ENCODE measurements at places on chromosomes 4 and X.

GRCh38 chr4:1718095-1718850, 2.9 kb downstream of the TMEM129 start:
- DNase-seq, result no peak

- DNase-seq, result no peak
These were observed 717.6 kb upstream of the HS3ST1 start for GRCh38 chr4:12146339-12146738.

DNA sequence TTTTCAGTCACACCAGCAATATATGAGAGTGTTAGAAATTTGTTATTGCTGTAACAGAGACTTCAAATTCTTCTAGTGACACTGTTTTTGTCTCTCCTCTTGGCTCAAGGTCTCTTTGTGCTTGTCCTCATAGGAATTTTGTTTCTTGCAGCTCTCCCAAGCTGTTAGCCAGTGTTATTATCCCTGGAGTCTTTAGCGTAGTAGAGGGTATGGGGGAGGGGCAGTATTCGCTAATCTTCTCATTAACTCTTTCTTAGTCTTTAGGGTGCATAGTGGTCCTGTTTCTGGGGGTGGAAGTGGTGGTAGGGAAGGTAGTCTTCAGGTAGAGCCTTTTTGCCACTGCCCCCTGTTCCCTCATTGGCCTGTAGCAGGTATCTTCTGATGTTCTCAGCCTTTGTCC, 79.4 kb downstream of the JADE3 start:
- no peak for DNase-seq

DNA sequence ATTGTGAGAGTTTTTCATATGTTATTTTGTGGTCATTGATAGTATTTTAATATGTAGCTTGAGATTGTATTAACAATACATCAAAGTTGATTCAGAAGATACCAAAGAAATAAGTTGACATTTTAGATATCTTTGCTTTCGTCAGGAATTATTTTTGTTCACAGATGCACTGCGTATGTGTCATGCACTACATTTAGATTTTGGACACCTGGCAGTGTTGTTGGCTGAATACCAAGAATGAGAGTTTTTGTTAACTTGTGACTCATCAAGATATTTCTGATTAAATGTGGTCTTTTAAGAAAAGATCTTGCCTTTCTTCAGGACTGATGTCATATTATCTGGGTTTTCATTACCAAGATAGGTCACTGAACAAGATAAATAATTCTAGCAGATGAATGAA, 633.4 kb downstream of the CENPC start:
- no peak for DNase-seq

- peak; percentile 55 for DNase-seq
These were observed 370.7 kb downstream of the GPAT3 start for GRCh38 chr4:83906561-83906960.

DNA sequence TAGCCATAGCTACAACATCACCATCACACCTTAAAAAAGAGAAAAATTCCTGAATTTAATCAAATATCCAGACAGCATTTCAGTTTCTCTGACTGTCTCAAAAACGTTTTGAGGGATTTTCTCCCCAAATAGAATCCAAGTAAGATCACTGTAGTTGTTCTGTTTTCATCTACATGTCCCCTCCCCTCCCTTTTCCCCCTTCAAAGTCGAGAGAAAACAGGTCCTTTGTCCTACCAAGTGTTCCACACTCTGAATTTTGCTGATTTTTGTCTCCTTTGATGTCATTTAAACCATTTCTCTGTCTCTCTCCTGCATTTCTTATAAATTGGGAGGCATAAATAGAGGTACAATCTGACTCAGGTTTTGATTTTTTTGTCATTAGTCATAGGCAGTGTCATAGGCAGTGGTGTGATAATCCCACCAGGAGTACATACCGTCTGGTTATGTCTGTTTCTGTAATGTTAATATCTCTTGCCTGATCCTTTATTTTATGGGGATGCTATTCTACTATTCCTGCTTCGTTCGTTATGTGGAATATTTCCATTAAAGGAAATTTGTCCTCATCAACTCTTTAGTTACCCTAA, 348.6 kb downstream of the PTTG2 start:
- peak; percentile 31 for DNase-seq

DNA sequence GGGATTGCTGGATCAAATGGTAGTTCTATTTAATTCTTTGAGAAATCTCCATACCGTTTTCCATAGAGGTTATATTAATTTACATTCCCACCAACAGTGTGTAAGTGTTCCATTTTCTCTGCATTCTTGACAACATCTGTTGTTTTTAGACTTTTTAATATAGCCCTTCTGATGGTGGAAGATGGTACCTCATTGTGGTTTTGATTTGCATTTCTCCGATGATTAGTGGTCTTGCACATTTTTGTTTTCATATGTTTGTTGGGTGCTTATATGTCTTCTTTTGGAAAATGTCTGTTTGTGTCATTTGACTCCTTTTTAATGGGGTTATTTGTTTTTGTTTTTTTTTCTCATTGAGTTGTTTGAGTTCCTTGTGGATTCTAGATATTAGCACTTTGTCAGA, 75.3 kb upstream of the PUDP start:
- no peak for DNase-seq

GRCh38 chrX:121570072-121570841, 522.8 kb downstream of the GLUD2 start:
- DNase-seq, result no peak

GRCh38 chr4:134668237-134668636, 466.6 kb upstream of the PABPC4L start:
- no peak for DNase-seq

DNA sequence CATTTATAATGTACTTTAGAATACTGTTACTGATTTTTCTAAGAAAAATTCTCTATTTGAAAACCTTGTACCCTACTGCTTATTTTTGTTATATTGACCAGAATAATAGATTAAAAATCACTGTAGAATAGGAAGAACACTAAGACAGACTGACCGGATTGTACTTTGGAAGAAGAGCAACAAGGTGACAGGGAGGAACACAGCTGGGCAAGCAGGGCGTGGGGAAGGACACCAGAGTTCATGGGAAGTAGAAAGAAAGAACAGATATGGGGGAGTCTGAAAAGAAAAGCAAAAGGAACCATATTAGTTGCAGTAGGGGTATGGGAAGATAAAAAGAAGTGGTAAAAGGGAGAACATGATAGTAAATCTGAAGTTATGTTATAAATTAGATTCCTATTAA, 38.6 kb downstream of the TXK start:
- DNase-seq, result no peak

- DNase-seq, result no peak
These were observed 790.1 kb downstream of the TECRL start for GRCh38 chr4:63618883-63619718.

DNA sequence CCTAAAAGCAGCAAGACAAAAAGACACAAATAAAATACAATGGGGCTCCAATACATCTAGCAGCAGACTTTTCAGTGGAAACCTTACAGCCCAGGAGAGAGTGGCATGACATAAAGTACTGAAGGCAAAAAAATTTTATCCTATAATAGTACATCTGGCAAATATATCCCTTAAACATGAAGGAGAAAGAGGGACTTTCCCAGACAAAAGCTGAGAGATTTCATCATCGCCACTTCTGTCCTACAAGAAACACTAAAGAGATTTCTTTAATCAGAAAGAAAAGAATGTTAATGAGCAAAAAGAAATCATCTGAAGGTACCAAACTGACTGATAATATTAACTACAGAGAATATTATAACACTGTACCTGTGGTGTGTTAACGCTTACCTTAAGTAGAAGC, 86.4 kb downstream of the ANKRD17 start:
- DNase-seq, result peak; percentile 1

GRCh38 chrX:131595120-131595519, 51.2 kb downstream of the OR13H1 start:
- no peak for DNase-seq

- DNase-seq, result peak; percentile 43
These were observed 13.6 kb downstream of the CHST7 start for GRCh38 chrX:46587158-46587557.

DNA sequence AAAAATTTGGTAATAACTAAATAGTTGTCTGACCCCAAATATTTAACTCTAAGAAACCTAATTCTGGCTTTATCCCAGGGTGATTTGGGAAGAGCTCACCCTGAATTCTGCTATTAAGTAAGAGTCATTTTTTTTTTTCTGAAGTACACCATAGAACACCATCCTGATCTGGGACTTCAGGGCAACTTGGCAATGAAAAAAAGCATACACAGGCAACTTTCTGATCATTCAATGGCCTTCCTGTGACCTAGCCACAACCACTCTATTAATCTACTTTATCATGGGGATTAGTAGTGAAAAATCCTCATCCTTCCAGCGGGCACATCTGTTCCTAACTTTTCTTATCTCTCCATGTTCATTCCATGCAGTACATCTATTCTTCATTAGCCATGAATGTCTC, 333.2 kb upstream of the MAD2L1 start:
- no peak for DNase-seq

GRCh38 chr4:107804956-107805355, 19.8 kb upstream of the SGMS2 start:
- DNase-seq, result no peak

- no peak for DNase-seq
These were observed 10.5 kb upstream of the SLC39A8 start for GRCh38 chr4:102355748-102356147.

DNA sequence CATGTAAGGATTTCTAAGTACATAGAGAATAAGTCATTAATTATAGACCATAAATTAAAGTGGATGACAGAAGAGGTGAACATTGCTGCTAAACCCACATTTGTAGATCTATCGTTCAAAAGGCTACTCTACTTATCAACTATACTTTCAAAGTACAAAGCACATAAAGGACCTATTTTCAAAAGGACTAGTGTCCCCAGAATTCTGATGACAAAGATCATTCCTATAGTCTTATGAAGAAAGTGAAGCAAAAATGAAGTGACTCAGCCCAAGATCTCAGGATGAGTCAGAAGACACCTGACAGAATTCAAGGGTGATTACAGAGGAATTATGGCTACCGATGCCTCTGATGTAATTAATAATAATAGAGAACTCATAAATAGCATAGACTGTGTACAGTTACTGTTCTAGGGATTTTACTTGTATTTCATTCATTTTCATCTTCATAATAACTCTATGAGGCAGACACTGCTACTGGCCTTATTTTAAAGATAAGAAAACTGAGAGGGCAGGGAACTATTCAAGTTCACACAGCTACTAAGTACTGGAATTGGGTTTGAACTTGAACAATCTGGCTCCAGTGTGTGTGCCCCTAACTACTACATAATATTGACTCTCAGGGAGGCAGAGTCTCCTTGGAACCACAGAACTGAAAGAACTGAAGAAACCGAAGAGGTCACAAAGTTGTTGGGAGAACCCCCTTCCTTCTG, 17.1 kb downstream of the USP46 start:
- DNase-seq, result no peak

- peak; percentile 14 for DNase-seq
These were observed 14.6 kb upstream of the SPRY1 start for GRCh38 chr4:123381996-123382395.

DNA sequence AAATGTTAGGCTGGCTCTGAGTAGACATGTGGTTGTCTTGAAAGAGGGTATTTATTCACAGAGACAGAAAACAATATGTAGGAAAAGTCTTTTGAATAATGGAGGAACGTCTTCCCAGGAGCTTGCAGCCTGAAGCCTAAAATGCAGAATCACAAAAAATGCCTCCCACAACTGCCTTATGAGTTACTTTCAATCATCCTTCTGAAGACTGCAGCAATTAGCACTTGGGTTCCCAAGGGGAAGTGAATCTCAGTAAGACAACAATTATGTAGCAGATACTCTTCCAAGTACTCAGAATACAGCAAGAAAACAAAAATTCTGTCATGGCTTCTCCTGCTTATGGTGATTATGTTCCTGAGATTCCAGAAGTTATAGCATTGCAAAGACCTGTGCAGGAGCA, 166.6 kb upstream of the TBL1X start:
- no peak for DNase-seq

DNA sequence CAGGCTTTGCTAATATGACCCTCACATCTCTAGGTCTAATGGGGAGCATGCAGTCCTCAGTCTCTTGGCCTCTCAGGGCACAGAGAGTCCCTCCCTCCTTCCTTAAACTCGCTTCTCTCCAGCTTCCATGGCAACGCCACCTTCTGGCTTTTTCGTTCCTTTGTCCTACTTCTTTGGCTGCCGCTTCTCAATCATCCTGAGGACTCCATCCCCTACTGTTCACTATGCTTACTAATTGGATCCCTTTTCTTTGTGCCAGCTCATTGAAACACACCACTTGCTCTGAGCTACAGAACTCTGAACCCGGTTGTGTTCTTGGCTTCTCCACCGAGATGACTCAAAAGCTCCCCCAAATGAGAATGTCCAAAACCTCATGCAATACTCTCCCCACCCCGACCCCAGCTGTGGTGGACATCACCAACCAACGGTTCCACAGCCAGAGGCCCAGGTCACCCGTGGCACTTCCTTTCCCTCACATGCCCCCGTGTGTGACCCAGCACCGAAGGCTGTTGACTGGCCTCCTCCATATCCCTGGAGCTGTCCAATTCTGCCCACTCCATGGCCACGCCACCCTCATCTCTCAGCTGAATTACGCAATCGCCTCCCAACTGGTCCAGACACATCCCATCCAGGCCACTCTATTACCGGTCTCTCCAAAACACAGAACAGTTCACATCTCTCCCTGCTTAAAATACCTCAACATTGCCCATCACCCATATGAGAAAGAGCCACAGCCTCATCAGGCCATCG, 34.7 kb downstream of the CRMP1 start:
- no peak for DNase-seq

- peak; percentile 75 for DNase-seq
These were observed 56.4 kb downstream of the IRF2 start for GRCh38 chr4:184417802-184418511.

DNA sequence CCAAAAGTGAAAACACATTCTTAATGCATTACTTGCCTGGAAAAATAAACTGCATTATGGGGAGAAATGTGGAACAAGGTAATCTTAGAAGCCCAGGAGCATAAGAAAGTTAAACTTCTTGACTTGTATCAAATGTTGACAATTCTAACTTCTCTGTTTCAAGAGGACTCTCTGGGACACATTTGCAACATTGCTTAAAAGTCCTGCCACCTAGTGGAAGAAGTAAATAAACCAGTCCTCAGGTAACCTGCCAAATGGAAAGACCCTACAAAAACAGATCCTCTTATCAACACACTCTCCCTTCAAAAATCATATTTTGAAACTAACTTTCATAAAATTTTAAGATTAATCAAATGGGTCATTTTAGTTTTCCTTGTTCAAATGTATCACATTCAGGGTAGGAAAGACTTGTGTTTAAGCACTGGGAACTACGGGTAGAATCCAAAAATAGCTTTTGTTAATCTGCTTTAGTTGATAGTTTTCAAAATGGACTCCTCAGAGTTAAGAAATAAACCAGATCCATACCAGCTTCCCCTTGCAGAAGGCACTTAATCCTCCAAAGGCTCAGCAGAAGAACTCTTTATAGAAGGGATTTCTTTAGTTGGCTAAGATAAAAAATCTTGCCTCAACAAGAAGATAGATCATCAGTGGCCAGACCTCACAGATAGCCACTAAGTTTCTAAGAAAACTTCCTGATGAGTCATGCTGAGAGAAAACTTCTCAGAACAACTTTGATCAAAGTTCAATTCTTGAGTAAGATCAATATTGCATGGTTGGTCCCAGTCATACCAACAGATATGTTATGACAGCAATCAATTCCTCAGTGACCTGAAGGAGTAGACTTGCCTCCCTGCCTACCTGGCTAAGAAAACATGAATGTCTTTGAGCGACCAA, 141.7 kb downstream of the HHIP start:
- DNase-seq, result peak; percentile 37

Data from AG10803 (cell line).